GM06990 (cell line): ENCODE measurements at places on chromosomes 11 and 22.
A peak's percentile ranks its signal among the peaks of the same experiment; 100 is the strongest.

- no peak for DNase-seq
Observed at GRCh38 chr11:57638005-57638781, 11.5 kb downstream of the YPEL4 start.

DNA sequence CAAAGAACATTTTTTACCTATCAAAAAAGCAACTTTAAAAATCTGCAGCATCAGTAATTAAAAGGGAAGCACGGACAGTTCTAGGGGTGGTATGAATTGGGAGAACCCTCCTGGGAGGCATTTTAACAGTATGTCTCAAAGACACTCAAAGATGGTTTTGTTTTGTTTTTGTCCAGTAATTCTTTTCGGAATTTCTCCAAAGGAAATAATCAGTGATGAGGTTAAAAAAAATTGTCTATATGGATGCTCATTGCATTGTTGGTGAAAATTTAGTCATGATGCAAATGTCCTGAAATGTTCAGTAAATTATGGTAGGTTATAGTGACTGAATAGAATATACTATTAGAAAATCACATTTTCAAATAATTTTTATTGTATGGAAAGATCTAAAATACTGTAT lies 115.1 kb downstream of the ATXN10 start:
- DNase-seq = no peak

DNA sequence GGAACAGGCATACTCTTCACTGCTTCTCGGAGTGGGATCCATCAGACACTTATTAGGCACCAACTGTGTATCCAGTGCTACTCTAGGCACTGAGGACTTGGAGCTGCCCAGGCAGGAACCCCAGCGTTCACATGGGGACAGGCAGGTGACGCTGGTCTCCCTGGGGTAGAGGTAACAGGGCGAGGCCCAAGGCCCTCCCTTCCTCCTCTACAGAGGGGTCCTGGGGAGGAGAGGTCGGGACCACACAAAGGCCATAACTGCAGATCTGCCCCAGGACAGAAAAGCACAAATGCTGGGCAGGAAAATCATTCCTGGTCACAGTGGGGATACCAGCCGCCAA lies 262.2 kb downstream of the BRD1 start:
- no peak for DNase-seq

- DNase-seq = no peak
Observed at GRCh38 chr22:21714786-21715185, 20.8 kb downstream of the YPEL1 start.

GRCh38 chr11:2798951-2799761 lies 86.4 kb downstream of the CDKN1C start:
- no peak for DNase-seq

GRCh38 chr11:12354750-12355545 lies 22.4 kb upstream of the PARVA start:
- DNase-seq = no peak

DNA sequence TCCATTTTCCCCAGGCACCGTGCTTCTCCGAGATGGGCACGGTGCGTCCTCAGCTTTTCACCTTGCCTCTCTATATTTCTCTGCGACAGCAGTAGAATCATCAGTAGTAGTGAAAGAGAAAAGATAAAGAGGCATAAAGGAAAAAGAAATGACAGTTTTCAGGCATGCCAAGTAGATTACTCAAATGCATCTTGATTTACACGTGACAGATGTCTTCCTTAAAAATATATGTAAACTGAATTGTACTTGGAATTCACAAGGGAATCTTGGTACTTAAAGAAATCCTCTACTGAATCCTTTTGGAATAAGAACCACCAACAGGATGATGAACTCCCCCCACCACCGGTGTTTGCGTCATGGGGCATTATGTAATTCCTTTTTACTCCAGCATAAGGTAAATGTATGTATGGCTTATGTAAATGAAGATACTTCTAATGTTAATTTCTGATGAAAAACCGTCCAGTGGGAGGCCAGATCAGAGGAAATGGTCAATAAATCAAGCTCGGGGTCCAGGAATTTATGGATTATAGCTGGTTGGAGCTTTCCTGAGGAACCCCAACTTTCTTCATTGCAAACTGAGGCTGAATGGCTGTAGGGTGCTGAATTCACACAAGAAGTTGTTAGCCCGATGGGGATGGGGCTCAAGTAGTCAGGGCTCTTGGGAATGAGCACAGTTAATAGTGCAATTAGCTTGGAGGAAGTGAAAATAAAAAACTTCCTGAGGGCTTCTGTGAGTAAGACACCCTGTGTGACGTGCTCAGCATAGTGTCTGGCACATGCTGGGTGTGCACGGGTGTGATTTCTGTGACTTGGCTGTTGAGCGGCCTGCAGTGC lies 630.4 kb downstream of the OPCML start:
- no peak for DNase-seq

- no peak for DNase-seq
Observed at GRCh38 chr11:126358763-126359160, 3.3 kb downstream of the ST3GAL4 start.

GRCh38 chr22:45880716-45881523 lies 96.0 kb downstream of the WNT7B start:
- DNase-seq = no peak

- peak; percentile 54 for DNase-seq
Observed at GRCh38 chr11:108223348-108224149, 682 bp downstream of the ATM start.

DNA sequence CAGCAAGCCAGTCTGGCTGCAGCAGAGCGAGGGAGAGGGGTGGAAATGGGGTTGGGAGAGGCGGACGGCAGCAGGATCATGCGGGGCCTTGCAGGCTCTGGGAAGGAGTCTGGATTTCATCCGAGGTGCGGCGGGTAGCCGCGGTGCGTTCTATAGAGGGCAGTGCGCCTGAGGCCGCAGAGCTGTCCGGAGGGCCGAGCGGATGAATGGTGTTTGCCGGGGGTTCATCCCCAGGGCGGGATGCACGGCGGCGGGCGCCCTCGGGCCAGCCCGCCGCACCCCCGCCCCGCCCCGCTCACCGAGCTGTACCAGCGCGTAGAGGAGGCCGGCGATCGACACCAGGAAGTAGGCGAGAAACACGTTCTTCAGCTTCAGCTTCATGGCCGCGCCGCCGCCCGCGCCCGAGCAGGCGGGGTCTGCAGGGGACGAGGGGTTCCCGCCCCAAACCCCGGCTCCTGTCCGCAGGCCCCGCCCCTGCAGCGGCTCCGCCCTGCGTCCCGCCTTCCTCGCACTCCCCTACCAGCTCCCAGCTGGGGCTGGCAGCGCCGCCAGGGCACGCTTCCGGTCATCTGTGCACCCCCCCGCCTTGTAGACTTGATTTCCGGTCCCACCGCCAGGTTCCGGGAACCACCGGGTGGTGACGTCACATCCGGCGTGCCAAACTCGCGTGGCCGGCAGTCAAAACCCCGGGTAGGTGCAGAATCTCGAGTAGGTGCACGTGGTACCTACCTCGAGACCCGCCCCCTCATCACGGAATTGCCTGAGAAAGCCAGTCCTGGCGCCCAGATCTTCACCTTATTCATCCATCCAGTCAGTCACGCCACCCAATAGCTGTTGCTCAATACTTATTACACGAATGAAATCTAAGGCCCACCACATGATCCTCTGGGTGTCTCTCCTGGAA lies at the start of gene B3GAT3:
Gene B3GAT3 (minus strand): TSS at position 420 of the 904 bp plus-strand sequence. CDS start 39 bp downstream, at position 381.
- peak; percentile 100 for DNase-seq

DNA sequence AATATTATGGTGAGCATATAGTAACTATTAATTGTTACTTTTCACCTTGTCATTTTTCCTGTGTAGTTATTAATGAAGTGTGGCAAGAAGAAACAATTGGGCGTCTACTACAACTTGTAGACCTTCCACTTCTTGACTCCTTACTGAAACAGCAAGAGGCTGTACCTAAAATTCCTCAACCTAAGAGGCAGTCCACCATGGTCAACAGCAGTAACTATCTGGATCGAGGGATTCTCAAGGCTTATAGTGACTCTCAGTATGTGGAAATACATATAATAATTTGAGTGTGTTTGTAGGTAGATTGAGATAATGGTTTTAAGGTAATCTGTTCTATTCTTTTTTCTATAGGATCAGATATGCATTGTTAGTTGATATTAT lies 10.8 kb upstream of the TCP11L1 start:
- DNase-seq = no peak

DNA sequence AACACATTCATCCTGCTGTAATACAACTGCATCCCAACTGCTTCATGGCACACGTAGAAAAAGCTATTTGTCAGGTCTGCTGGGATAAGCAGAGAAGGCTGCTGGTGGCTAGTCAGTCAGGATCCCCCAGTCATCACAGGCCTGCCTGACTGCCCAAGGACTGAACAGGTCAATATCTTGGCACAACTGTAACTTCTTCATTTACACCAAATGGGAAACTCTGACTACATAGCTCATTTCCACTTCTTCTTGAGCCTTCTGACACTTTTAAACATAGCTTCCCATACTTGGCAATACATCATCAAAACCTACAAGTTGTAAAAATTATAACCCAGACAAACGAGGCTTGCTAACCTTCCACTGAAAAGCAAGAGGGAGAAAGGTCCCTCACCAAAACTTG lies 2.8 kb downstream of the TMEM9B start:
- DNase-seq = no peak

GRCh38 chr22:23384923-23385677 lies 195.0 kb downstream of the IGLL1 start:
- DNase-seq = no peak

GRCh38 chr11:82714346-82715174 lies 19.1 kb downstream of the FAM181B start:
- DNase-seq = no peak

- no peak for DNase-seq
Observed at GRCh38 chr11:13040969-13041561, 31.9 kb downstream of the RASSF10 start.

- no peak for DNase-seq
Observed at GRCh38 chr22:20656516-20656901, 117.4 kb upstream of the SERPIND1 start.

GRCh38 chr22:49179886-49180682 lies 647.6 kb downstream of the BRD1 start:
- DNase-seq = no peak

- DNase-seq = no peak
Observed at GRCh38 chr11:17748044-17748443, 13.5 kb downstream of the KCNC1 start.

- no peak for DNase-seq
Observed at GRCh38 chr11:117824571-117825537, at the start of gene FXYD2. Gene FXYD2 (minus strand): TSS chr11:117824744. CDS start chr11:117824678, 66 bp downstream.

DNA sequence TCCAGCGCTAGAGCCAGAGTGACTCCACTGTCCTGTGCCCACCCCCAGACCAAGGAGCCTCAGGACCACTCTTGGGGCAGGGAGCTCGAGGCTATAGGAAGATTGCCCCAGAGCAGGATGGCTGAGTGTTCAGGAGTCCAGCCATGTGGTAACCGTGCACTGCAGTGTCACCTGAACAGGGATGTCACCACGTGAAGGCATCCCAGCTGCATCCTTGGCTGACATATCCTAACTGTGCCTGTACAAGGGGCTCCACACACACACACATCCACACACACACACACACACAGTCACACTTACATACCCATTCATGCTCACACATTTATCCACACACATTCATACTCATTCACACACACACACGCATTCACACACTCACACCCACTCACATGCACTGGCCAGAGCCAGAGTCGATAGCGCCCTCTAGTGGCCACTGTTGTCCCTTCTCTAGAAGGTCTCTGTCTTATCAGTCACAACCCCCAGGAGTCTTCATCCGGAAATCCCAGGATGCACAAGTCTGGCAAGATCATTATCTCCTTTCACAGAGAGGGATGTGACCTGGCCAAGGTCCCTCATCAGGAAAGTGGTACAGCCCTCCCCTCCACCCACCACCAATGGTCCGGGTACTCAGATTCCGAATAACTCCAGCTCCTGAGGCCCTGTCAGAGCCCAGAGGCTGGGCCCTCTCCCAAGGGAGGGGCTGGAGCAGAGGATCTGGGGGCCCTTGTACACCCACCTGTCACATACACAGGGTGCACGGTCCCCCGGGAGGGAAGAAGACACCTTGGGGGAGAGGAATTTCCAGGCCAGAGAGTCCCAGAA lies 55.1 kb downstream of the IGLL5 start:
- DNase-seq = peak; percentile 73

DNA sequence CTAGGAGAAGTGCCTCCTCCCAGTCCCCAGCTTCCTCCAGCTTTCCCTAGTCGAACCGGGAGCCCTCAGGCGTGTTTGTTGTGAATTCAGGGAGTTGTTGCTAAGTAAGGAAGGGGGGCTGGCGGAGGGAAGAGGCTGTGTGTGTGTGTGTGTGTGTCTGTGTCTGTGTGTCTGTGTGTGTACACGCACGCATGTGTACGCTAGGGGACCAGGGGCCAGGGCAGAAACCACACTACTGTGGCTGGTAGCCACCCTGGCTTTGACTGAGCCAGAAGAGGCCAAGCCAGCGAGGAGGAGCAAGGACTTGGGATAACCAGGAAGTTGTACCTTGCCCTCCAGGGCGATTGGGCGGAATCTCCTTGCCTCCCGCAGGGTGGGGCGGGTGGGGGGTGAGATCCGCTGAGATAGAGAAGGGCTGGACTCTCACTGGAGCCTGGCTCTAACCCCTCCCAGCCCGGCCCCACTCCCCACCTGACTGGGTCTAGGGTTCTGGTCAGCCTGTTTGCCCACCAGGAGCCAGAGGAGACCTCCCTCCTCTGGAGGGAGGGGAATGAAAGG lies 7.5 kb downstream of the BCL9L start:
- no peak for DNase-seq

- DNase-seq = no peak
Observed at GRCh38 chr22:30396871-30397655, at the start of gene SEC14L2. Gene SEC14L2 (plus strand): TSS chr22:30397018. CDS start chr22:30397117, 99 bp downstream.

- no peak for DNase-seq
Observed at GRCh38 chr11:44400431-44400830, 90.5 kb upstream of the ALX4 start.

- DNase-seq = no peak
Observed at GRCh38 chr22:45878051-45878781, 98.7 kb downstream of the WNT7B start.

GRCh38 chr11:17722000-17722643 lies 2.8 kb downstream of the MYOD1 start:
- DNase-seq = no peak

- DNase-seq = no peak
Observed at GRCh38 chr22:19704355-19705015, 9.8 kb upstream of the SEPTIN5 start.

- no peak for DNase-seq
Observed at GRCh38 chr22:46775850-46776826, 13.7 kb downstream of the TBC1D22A start.

DNA sequence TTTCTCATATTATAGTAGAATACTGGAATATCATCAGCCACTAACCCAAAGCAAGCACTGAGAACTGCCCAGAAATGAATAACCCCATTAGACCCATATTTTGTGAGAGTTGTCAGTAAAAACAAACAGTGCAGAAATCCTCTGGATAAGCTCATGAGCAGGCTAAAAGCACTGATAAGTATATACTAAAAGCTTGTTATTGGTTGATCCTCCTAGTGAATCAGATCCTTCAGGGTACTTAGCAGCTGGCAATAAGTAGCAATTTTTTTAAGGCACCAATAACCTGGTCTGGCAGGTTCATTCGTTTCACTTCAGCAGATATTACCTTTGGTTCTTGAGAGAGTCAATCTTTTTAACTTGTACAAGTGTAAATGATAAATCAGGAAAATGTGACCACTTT lies 1.2 kb downstream of the NOX4 start:
- no peak for DNase-seq

DNA sequence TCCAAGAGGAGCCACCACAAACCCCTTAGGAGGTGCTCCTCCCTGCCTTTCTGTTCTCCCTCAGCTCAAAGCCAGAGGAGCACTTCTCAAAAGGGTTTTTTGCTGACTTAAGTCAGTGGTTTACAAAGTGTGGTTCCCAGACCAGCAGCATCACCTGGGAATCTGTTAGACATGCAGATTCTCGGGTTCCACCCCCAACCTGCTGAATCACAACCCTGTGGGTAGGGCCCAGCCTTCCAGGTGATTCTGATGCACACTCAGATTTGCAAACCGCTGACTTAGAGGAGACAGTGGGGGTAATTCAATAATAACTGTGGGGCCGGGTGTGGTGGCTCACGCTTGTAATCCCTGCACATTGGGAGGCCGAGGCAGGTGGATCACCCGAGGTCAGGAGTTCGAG lies 22.8 kb downstream of the CREB3L1 start:
- no peak for DNase-seq
